ENCODE measurements at places on chromosomes 11 and 22.
A peak's percentile ranks its signal among the peaks of the same experiment; 100 is the strongest.

DNA sequence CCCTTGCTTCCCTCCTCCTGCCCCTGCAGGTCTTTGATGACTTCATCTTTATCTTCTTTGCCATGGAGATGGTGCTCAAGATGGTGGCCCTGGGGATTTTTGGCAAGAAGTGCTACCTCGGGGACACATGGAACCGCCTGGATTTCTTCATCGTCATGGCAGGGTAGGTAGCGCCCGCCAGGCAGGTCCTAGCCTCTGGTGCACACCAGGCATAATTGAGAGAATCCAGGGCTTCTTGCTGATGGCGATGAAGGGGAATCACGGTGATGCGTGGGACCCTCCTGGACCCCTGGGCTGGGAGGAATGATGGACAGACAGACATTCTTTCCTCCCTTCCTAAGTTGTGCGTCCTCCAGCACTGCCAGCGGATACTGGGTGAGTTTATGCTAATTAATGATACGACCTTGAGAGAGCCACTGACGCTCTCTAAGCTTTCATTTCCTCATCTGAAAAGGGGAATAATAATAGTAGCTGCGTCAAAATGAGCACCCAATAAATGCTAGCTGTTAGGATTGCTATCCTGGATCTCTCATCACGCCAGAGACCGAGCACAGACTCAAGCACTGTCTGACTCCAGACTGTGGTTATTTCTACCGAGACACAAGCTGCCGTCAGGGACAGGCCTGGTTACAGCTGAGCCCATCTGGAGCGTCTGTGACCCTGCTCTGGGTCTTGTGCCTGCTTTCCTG, 30.1 kb downstream of the CACNA1I start:
- no peak for DNase-seq

DNA sequence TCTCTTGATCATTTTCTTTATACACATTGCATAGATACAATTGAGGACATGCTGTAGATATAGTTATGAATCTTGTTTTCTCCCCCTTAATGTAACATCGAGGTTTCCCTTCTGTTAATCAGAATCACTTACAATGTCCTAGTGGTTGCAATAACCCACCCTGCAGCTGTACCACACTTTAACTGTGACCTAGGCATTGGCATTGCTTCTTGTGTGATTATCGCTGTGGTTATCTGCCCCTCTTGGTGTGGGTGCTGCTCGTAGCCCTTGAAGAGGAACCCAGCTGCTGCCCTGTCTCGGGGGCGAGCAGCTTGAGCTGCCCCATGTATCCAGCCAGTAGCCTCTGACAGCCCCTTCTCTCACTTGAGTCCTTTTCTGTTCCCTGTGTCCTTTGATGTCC, 1.5 kb downstream of the DGAT2 start:
- DNase-seq = no peak

DNA sequence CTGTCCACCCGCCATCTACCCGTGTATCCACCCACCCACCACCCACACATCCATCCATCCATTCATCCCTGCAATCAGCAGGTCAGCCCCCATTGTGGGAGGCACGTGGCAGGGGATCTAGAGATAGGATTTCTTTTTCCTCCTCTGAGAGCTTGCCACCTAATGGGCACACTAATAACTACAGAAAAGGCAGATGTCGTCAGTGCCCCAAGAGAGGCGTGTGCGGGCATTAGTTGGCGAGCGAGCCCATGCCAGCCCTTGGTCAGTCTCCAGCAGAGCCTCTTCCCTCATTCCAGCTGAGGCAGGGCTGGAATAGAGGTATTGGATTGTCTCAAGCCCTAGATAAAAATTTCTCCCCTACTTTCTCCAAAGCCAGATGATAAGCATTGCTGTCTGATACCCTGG, 9.7 kb downstream of the USP2 start:
- no peak for DNase-seq

DNA sequence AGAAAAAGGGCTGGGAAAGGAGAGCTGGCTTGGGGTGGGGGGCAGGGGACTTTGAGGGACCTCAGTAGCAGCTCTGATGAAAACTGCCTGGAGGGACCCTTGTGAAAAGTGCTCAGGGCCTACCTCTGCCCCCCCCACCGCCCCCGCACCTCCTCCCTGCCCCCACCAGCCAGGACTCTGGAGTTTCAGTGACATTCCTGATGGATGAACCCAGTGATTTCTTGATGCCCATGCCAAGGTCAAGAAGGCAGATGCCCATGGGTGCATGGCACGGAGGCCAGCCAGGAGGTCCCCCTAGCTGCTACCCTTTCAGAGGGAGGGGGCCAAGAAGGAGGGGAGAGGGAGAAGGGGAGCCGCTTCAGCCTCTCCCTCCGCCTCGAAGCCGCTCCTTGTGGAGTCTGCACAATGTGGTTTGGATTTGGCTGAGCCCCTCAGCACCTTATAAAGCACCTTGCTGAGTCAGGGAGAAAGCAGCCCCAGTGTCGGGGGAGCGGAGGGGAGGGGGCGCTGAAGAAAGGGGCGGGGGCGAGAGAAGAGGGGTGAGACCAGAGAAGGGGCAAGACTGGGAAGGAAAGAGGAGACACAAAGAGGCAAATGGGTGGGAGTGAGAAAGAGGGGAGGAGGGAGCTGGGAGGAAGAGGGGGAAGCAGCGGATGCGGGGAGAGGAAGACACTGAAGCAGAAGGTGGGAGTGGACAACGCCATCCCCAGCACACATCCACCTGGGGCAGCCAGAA, 2.1 kb upstream of the CLCF1 start:
- no peak for DNase-seq

- DNase-seq = no peak
These were observed 7.4 kb downstream of the TMEM9B start for GRCh38 chr11:8956860-8957259.

GRCh38 chr11:95595973-95596489, 193.6 kb downstream of the FAM76B start:
- no peak for DNase-seq

- DNase-seq = peak; percentile 52
These were observed 27.8 kb downstream of the CREB3L1 start for GRCh38 chr11:46305295-46305694.

DNA sequence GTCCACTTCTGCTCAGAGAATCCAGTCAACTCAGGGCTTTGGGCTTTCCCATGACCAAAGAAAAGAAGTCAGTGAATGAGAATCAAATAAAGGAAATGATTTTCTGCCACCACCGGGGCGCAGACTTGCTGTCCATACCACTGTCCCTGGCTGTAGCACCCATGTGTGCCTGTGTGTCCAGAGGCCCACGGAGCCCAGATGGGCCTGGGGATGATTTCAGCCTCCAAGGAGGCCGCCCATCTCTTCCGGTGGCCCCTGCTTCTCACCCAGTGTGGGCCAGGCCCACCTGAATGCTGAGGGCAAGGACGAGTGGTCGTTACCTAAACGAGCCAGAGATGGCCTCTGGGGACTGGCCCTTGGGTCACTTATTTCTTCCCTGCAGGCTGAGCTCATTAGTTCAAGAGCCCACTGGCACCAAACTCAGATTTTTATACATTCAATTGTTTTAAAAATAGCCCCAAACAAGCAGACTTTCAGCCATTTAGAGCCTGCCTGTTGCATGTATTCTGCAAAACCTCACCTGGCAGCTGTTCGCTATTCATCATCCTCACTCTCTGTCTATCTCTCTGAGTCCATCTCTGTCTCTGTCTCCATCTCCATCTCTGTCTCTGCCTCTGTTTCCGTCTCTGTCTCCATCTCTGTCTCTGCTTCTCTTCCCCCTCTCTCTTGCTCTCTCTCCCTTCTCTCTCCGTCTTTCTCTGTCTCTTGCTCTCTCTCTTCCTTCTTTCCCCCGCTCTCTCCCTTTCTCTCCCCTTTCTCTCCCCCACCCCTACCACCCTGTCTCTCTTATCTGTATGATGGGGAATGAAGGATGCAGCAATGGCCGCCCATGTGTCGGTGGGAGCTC, 24.2 kb downstream of the KRTAP5-5 start:
- no peak for DNase-seq

GRCh38 chr11:69530278-69531070, 49.0 kb downstream of the LINC01488 start:
- no peak for DNase-seq

GRCh38 chr11:19767627-19768151, 55.1 kb downstream of the NAV2 start:
- DNase-seq = no peak

DNA sequence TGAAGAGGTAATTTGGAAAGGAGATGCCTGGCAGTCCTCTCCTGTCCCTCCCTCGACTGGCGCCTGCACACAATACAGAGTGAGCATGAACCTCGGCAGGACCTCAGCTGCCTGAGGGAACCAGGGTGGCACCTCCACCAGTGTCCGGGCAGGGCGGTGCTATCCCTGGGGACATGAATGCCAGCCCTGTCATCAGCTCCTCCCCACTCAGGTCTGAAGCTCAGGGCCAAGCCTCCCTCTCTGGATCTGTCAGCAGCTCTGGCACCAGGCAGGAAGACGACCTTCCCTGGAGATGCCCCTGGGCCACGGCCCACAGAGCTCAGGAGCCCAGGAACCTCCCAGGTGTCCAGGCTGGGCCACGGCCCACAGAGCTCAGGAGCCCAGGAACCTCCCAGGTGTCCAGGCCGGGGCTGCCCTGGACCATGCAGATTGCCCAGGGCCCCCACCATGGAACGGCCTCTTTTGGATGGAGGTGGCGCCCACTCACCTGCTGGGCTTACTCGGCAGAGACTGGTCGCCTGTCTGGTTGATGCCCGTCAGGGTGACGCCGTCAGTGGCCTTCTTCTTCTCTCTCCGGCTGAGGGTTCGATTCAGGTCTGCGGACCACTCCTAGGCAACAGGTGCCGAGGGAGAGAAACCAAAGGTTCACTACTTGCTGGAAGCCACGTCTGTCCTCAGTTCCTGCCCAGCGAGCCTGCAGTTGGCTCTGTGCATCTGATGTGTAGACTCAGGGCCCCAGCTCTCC, 21.7 kb upstream of the ARFGAP3 start:
- DNase-seq = no peak

DNA sequence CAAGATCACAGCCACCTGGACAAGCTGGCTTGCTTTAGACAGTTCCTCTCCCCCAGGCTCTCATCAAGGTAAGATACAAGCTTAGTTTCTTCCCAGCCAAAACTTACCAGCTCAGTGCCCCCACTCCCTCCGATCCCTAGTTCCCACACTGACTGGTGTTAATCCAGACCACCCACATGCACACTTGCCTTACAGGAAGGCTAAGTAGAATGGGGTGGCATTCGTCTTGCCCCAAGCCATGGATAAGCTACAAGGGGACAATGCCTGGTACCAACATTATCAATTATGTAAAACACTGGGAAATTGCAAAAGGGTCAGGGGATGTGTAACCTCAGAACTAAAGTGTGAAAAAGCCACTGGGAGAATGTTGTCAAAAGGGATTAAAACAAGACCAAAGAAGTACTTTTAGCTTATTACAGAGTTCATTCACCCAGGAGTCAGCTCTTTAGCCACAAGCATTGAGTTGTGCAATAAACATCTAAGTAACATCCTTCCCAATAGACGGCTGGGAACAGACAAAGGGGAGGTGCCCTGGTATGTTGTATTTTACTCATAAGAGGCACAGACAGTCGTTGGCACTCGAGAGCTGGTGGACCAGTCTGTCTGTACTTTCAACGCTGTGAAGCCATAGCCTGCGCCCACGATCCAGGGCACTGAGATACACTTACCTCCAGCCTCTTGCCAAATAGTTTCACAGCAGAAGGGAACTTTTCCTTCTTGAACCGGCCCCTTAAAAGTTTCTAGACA, 1.1 kb downstream of the DHCR7 start:
- DNase-seq = no peak

DNA sequence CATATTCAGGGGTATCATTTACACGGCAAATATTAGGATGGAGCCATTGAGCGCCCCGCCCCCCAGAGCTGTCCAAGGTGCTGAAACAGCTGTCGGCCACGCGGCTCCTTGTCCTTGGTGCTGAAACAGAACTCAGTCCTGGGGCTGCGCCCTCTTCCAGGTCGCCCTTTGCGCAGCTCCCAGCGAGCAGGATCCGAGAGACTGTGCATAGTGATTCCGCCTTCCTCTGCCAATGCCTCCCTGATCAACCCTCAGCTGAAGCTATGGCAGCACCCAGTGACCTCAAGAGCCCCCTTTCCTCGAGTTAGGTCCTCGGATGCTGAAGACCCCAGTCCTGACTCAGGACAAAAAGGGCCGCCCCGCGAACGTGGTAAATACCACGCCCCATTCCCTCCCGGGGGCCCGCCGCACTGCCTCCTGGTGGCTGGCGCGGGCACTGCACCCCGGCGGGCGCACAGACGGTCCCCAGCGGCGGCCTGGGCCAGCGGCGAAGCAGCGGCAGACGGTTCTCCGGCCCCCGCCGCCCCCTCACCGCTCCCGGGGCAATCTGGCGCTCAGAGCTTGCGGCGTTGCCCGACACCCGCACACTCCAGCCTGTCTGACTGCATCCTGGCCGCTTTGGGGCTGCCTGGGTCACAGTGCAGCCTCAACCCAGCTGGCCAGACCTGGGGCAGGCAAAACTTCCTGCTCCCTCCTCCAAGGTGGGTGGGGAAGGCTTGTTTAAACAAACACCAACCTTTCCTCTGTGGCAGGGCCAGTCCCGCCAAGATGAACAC, 13.4 kb downstream of the SYT7 start:
- DNase-seq = peak; percentile 89

- no peak for DNase-seq
These were observed 509.3 kb upstream of the TENM4 start for GRCh38 chr11:79950172-79950571.

GRCh38 chr11:3044004-3044403, 13.2 kb downstream of the CARS1 start:
- DNase-seq = no peak

DNA sequence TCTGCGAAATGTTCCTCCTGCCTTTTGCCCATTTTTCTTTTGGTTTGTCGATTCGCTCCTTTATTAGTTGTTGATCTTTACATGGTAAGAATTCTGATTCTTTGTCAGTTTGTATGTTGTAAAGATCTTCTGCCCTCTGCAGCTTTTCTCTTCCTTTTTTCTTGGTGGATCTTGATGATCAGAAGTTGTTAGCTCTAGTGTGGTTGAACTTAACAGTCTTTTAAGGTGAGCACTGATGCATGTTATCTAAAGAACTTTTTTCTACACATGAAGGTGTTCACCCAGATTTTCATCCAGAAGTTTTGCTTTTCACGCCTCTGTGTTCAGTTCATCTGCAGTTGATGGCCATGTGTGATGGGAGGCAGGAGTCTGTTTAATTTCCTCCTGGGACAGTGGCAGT, 133.7 kb downstream of the TBC1D22A start:
- no peak for DNase-seq

DNA sequence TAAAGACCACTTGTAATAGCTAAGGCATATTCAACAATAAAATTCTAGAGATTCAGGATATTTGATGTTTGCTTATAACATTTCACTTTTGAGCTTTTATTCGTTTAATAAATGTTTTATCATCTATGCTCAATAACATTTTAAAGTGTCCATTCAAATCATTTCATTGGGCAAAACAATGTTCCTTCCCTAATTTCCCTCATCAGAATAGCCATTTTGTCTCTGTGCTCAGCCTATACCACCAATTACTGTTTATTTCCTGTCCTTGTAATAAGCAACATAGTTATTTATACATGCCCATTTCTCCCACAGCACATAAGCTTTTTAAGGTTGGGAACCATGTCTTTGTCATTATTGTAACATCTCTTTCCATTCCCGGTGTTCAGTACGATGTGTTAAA, 1.3 kb upstream of the SC5D start:
- no peak for DNase-seq
